Activated naive CD8-positive, alpha-beta T cell treated with anti-CD3 and anti-CD28 coated beads, Interleukin-2, amount 10 ng/mL, durations not matched to agents 7 days and 5 days (primary cell): ENCODE measurements at places on chromosomes 3 and 15. TPM values are rescaled to one million over a fixed set of nuclear protein-coding genes. Genes with fewer than 3 reads are reported as not detected.

Gene COMMD4
- total RNA-seq, result 79.3 TPM

Gene GOLIM4
- 3.1 TPM for total RNA-seq

Gene FBXL2
- not detected for total RNA-seq

Gene FBXW12
- not detected for total RNA-seq

Gene CDCP1
- total RNA-seq, result 8.7 TPM

Gene LRTM1
- total RNA-seq, result not detected

Gene LOXL1
- total RNA-seq, result 8.8 TPM

Gene SHF
- total RNA-seq, result 2.1 TPM

Gene CFAP92
- not detected for total RNA-seq

GRCh38 chr3:163058031-163058854 lies 1561.6 kb downstream of the OTOL1 start:
- no peak for DNase-seq

GRCh38 chr3:89521328-89521727 lies 413.9 kb downstream of the EPHA3 start:
- no peak for DNase-seq

DNA sequence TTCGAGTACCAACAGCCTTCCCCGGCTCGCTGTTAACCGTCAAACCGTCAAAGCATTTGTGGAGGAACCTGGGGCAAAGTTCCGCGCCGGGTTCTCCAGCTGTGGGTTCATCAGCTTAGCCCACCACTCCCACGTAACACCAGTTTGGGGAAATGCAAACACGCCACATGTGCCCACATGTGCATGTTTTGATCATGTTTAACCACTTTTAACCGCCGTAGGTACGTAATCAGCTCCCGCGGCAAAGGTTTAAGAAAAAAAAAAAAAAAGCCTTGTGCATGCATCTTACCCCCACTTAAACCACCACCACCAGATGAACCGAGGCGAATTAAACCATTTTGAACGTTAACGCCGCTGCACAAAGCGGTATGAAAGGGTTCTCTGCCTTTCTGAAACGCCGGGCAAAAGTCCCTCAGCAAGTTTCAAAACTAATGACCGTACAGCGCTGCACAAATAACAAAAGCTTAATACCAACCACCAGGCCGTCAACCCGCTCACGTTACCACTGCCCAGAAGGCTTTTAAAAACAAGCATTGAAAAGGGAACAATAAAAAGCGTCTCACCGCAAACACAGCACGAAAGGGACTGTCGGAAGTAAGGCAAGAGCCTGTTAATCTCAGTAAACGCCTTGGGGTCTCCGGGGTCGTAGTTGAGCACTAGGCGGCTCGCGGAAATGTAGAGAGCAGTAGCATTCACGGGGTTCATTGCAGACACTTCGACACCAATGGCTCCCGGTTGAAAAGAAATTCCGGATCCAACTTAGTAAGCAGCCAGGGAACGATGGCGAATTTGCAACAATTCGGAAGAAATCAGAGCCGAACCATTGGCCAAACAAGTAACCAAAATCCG lies 1.5 kb downstream of the MSL2 start:
- peak; percentile 59 for DNase-seq

DNA sequence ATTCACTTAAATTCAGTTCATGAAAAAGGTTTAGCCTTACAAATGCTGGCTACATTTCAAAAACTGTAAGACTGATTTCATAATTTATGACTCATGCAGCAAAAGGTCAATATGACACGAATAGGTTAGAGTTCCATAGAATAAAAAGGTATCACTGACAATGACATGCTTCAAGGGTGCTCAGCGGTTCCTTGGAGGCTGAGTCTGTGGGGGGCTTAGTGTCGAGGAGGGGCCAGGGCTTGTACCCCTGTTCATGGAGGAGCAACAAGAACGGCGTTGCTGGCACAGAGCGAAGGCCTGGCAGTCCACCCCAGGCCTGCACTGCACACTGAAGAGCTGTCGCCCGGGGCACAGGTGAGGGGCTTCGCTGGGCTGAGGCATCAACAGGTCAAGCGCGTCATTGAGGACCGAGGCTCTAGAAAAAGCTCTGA lies 174.2 kb downstream of the NR1D2 start:
- DNase-seq, result no peak

GRCh38 chr15:90101969-90102890 lies at the start of gene IDH2:
Gene IDH2, minus strand, starts transcription at chr15:90102468. Its CDS starts 78 bp downstream, at chr15:90102390.
- DNase-seq, result peak; percentile 90

DNA sequence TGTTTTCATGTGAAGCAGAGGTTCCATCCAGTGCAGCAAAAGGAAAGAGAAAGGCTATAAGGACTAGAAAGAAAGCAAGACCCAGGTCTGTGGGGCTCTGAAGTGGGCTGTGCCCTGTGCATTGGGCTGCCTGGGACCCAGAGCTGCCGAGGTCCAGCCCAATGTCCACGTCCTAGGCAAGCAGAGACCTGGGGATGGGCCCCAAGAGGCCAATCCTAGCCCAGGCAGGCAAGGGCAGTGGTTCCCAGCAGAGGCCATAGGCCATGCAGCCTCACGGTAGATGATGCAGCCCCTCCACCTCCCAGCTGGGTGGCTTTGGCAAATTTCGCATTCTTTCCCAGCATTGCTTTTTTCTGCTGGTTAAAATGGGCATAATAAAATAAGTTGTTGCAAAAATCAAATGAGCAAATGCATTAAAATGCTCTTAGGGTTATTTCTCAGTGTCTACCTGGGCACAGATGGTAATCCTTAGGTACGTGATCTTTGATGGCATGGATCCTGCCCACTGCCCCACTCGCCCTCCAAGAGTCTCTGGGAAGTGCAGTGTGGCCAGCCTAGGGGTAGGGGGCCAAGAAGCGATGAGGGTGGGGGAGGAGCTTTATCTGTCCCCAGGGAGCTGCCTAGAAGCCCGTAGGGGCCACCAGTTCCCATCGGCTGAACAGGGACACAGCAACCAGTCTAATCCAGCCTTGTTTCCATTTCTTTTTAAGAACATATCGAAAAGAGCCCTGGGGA lies 22.3 kb upstream of the GP9 start:
- DNase-seq, result peak; percentile 15

DNA sequence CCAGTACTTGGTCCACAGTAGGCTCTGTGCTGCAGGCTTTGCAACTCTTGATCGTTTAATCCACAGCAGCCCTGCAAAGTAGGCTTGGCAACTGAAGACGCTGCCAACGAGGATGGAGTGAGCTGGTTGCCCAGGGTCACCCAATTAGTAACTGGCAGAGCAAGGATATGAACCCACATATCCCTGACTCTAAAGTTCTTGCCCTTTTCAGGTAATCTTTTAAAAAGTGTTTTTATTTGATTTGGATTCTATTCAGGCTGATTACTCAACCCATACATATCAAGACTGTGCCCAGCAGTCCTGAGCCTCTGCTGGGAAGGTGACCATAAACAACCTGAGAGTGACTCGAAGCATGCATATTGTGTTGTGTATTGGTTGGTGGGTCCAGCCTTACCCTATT lies 50.3 kb downstream of the PSMD6 start:
- DNase-seq, result no peak

DNA sequence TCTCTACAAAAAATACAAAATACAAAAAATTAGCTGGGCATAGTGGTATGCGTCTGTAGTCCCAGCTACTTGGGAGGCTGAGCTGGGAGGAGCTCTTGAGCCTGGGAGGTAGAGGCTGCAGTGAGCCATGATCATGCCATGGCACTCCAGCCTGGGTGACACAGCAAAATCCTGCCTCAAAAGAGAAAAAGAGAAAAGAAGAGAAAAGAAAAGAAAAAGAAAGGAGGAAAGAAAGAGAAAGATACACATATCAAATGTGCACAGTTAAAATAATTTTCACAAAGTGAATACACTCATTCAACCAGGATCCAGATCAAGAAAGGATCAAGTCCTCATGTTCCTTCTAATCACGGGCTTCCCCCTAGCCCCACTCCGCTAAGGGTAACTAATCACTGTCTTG lies 5.8 kb upstream of the C15orf61 start:
- DNase-seq, result no peak

- DNase-seq, result no peak
These were observed 20.0 kb upstream of the PRR23E start for GRCh38 chr3:127172781-127173515.

DNA sequence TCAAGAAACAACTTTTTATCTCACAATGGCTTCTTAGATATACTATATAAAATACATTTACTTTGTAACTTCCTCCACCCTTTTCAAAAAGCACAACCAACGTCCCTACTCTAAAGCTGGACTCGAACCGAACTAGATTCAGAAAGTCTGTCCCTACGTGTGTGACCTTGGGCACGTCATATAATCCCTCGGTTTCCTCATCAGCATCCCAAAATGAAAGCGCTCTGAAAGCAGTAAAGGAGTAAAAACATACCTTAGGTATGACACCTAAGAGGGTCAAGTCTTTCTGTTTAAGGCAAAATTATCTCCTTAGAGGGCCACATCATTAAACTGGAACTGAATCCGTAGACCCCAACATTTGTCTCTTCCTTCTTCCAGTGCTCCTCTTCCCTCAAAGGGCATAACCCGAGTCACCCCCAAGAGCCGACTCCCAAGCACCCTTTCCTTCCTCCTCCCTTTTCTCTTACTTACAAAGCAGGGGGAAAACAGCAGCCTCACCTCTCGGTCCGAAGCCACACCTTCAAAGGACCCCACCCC lies 663 bp downstream of the PDCD10 start:
- DNase-seq, result no peak

GRCh38 chr3:170614214-170614966 lies 28.5 kb upstream of the SLC7A14 start:
- DNase-seq, result no peak

GRCh38 chr3:170267793-170268192 lies 45.6 kb downstream of the PRKCI start:
- DNase-seq, result no peak

- no peak for DNase-seq
These were observed 900 bp upstream of the GNB4 start for GRCh38 chr3:179452176-179452564.

DNA sequence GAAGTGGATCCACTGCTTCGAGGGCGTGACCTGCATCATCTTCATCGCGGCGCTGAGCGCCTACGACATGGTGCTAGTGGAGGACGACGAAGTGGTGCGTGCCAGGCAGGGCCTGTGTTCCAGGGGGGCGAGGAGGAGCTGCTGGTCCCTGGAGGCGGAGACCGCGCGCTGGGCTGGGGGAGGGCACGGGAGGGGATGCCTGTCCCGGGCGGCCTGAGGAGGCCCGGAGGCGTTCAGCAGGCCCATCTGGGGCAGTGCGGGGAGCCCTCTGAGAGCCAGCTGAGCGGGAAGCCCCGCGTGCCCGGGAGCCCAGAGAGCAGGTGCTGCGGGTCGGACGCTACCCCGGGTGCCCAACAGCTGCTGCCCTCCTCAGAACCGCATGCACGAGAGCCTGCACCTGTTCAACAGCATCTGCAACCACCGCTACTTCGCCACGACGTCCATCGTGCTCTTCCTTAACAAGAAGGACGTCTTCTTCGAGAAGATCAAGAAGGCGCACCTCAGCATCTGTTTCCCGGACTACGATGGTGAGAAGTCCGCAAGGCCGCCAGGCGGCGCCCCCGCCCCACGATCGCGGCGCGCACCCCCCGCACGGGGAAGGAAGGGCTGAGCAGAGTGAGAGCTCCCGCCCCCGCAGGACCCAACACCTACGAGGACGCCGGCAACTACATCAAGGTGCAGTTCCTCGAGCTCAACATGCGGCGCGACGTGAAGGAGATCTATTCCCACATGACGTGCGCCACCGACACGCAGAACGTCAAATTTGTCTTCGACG lies 2.9 kb downstream of the GNAT1 start:
- DNase-seq, result peak; percentile 89

DNA sequence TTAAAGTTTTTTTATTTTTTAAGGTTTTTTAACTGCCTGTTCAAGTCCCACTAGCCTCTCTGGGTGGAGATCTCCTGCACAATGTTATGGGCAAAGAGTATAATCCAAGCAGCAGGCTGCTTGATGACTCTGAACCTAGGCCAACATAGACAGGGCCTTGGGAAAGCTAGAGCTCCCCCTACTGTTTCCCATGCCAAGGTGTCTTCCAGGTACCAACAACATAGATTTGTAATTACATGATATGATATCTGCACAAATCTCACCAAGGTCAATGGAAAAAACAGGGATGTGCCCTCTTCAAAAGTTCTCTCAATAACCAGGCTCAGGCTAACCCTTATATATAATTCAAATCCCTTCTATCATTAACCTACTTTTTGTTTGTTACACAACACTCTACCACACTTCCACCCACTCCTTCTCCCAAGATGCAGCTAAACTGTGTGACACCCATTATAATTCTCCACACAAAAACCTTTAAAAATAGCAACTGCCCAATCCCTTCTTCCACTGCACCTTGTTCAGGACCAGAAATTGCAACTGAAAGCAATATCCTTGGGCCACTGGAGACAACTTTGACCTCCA lies 43.8 kb downstream of the RBM15B start:
- DNase-seq, result no peak

DNA sequence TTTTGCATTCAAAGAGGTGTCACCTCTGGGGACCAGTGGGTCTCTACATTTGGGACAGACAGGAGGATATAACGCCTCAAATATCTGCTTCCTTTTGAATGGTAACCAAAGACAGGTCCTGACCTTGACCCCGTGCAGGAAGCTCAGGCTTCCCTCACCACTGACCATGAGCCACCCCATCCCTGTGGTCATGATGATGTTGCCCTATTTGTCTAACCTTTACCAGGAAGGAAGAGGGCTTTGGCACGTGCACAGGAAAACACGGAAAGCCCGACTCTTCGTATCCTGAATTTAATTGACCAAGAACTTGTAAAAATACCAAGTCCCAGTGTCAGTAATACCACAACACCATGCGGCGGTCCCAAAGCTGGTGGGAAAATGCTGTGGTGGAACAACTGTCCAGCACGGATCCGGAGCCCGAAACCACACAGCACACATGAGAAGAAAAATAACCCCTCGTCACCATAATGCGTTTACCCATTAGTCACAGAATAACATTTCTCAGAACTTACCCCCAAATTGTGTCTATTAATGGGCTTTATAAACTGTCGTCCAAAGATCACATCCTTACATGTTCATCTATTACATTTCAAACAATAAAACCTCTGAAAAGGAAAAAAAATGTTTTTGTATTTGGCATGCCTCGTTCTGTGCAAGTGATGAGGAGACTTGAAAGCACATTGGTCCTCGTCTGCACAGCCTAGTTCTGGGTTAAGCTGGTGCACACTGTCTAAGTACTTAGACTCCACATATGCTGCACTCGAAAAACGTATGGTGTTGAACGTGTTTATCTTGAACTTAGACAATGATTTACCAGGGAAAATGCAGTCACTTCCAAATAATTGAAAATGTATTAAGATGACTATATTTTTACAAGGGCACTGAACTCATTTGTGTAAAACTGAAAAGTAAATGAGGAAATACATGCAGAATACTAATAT lies 118.9 kb upstream of the IGF1R start:
- no peak for DNase-seq

DNA sequence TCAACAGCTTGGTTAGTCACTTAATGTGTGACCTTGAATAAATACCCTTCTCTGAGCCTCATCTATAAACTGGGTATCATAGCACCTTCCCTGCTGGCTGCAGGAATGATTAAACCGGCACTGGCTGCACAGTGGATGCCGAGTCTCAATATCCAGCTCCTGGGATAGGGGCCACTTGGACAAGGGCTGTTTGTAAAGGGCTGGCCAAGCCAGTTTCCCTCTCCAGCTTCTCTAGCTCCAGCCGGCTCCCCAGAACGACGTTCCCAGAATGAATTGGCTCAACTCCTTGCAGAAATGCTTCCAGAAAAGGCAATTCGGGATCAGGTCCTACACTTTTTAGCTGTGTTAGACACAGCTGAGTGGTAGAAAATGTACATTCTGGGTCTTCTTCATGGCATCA lies 58.8 kb downstream of the LSM3 start:
- no peak for DNase-seq

GRCh38 chr3:72126441-72127223 lies 341.7 kb upstream of the PROK2 start:
- no peak for DNase-seq
